Colonic mucosa (tissue), 4 donors: ENCODE measurements at places on chromosomes 5 and 9.
A peak's percentile ranks its signal among the peaks of the same experiment; 100 is the strongest.

DNA sequence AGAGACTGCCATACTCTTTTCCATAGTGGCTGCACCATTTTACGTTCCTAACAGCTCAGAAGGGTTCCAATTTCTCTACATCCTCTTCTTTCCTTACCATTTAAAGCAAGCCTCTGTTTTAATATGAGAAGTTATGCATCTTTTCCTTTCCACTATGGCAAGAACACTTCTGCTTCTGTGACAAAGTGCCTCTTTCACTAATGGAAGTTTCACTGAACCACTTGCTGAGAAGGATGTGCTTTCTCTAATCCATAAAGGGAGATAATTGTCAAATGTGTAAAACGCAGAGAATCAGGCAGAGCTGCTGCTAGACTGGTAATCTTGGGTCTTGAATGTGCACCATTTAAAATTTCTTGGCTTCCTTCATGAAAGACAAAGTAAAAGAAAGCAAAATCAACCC is 131.6 kb downstream of the PJA2 start:
- DNase-seq, result no peak

- no peak for DNase-seq
Observed at GRCh38 chr5:11564706-11565105, 339.5 kb downstream of the CTNND2 start.

DNA sequence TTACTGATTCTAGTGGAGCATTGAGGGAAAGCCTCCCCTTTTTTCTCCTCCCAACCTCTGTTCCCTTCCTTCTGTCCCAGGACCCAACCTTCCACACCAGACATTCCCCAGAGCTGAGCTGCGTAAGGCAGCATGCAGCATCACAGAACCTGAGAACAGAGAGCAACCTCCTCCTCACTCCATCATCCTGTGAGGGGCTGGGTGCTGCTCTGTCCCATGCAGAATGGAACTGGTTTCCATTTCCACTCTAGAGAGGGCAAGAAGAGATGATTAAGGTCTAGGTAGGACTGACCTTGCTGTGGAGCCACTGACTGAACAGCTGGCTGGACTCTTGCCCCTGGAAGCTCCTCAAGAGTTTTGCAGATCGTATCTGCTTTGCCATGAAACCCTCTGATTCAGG is 30.1 kb upstream of the IL7R start:
- DNase-seq, result no peak

- DNase-seq, result no peak
Observed at GRCh38 chr9:33178972-33179697, 12.0 kb upstream of the B4GALT1 start.

- no peak for DNase-seq
Observed at GRCh38 chr9:120369608-120370220, 210.3 kb downstream of the CDK5RAP2 start.

GRCh38 chr5:173020643-173021042 is 35.5 kb upstream of the CREBRF start:
- no peak for DNase-seq

DNA sequence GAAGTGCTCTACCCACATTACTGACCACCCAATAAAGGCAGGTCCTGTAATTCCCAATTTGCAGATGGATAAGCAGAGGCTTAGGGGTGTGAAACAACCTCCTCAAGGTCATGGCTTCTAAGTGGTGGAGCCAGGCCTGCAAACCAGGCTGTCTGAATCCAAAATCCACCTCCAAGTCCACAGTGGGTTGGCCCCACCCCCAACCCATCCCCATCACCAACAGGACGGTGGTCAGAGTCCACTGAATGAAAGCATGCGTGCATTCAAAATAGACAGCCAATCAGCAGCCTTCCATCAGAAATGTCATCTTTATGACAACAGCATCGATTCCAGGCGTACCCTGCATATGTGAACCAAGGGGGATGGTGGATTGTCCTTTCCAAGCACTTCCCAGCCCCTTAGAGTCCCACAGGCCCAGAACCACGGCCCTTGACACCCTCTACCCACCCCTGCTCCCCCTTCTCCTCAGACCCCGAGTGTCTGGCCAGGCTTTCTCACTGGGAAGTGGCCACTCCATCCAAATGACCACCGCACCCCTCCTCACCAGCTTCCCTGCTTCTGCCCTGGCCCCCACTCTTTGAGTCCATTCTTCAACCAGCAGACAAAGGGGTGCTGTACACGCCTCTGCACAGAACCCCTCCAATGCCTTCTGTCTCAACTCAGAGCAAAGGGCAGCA is 133.1 kb downstream of the KCNIP1 start:
- DNase-seq, result no peak

DNA sequence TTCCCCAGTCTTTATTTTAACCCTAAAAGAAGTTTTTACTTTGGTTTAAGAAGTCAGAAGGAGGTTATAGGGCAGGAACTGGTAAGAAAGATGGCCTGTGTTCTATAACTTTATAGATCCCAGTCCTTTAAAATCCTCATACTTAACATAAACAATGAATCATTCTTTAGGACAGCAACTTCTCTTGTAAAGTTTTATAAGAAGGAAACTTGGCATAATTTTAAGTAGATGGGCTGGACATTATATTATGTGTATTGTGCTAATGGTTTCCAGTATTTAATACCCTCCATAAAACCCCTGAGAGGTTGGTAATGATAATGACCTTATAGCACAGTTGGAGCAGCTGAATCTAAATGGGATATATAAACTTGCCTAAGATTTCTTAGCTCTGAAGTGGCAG is 247.2 kb downstream of the FAM170A start:
- no peak for DNase-seq

DNA sequence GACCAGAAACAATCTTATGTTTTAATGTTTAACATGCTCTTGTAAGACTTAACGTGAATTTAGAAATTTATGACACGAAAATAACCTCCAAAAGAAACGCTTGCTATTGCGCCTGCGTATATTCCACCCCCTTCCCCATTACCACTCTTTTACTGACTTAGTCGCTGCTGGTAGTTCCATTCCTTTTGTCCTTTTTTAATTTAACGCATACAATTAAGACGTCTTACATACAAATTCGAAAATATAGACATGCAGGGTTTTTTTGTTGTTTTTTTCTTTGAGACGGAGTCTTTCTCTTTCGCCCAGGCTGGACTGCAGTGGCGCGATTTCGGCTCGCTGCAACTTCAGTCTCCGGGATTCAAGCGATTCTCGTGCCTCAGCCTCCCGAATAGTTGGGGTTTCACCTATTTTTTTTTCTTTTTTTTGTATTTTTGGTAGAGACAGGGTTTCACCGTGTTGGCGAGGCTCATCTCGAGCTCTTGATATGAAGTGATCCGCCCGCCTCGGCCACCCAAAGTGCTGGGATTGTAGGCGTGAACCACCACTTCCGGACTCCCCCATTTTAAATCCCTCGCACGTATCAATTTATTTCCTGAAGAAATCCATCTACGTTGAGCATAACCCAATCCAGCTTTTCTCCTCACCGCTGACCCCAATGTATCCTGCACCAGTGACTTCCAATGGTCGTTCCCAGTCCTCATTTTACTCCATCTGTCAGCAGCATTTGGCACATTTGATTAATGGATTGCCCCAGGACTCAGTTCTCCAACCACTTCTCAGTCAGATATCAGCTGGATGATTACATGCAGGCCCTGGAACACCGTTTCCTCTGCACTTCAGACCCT is 684 bp upstream of the MED7 start:
- peak; percentile 59 for DNase-seq

DNA sequence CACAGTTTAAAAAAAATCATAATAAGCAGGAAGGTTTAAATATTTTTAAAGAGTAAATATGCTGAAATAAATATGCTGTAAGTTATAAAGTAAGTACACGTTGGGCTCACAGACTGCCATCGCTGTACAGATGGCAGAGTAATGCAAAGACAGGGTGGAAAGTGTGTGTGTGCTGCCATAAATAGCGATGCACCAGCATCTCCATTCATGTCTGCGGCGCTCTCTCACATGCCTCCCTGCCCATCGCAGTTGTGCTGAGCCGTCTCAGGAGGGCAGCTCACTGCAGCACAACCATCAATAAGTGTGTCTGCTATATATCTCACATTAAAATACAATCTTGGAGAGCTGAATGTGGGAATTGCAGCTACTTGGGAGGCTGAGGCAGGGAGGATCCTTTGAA is 14.3 kb downstream of the MOCS2 start:
- no peak for DNase-seq

- peak; percentile 30 for DNase-seq
Observed at GRCh38 chr5:124580925-124581737, 165.3 kb downstream of the ZNF608 start.

DNA sequence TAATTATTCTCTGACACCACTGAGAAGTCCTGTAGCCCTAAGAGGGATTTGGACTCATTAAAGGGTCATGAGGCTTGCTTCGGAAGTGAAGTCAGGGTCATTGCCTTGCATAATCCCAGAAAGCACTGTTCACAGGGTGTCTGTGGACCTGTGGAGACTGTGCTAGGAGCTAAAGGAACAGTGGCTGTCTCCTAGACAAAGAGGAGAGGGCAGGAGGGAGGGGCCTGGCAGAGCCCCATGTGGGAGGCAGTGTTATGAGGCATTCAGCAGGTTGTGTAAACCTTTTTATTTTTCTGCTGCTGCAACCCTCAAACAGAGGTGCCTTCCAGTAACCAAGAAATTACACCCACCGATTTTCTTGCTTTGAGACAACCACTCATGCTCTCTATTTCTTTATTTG is 3.3 kb downstream of the TMEM174 start:
- DNase-seq, result no peak

DNA sequence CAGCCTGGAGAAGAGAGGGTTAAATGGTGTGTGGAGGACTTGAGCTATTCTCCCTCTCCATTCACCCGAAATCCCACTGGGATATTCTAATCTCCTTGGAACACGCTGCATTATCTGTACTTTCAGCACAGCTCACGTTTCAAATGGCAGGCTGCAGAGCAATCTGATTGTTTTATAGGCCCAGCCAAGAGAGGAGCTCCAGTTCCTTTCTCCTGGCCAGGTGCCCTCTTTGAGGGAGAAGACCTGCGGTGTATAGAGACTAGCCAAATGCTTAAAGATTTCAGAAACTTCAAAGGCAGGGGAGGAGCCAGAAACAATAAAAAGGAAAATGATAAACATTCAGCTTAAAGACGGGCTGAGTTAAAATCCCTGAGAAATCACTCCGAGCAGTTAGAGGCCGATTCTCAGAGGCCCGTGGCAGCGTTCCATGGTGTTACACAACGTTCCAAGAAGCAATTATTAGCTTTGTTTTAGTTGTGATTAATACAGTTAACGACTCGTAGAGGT is 564.0 kb upstream of the KLF4 start:
- DNase-seq, result peak; percentile 81

GRCh38 chr5:14744296-14745187 is 80.0 kb downstream of the OTULIN start:
- no peak for DNase-seq
